ENCODE measurements at places on chromosomes 4 and X.

- no peak overlapping the region for H3K4me3 ChIP-seq
- no peaks in the 10 kb centered on the region for H3K36me3 ChIP-seq
- no peaks in the 10 kb centered on the region for H3K27me3 ChIP-seq
- H3K27ac ChIP-seq, result no peak overlapping the region
- no peaks in the 10 kb centered on the region for H3K4me1 ChIP-seq
These were observed 87.3 kb upstream of the ZNF81 start for GRCh38 chrX:47749185-47749967.

DNA sequence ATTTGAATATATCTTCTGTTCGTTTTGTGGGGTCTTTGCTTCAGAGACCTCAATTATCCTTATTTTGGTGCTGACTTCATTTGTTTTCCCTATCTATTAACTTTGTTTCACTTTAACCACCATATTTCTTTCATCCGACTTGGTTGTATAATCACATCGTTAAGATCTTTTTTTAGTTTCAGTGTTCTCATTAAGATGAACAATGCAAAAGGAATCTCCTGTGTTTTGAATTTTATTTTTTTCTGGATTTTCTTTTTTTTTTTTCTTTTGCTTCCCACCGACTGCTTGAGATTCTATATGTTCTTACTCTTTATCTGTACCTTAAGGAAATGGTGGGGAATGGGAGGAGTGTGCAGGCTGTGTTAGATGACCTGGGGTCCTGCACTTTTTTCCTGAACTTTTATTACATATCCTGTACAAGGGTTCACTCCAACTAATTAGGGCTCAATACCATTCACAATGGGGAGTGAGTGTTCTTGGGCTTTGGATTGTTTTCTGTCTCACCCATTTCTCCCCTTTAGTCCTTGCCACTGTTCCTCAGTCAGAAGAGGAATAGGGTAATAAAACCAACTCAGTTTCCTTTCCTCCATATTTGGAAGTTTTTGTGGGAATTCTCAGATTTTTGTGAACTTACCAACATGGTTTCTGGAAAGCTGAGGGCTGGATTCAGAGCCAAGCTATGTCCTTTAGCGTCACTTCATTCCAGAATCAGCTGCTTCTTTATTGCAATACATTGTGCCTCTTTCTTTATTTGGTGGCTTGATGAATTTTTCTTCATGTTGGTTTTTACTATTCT, 43.2 kb upstream of the BMPR1B start:
- H3K27me3 ChIP-seq, result no peaks in the 10 kb centered on the region
- H3K27ac ChIP-seq, result no peak overlapping the region
- H3K36me3 ChIP-seq, result no peaks in the 10 kb centered on the region
- no peaks in the 10 kb centered on the region for H3K4me1 ChIP-seq
- H3K4me3 ChIP-seq, result no peak overlapping the region

DNA sequence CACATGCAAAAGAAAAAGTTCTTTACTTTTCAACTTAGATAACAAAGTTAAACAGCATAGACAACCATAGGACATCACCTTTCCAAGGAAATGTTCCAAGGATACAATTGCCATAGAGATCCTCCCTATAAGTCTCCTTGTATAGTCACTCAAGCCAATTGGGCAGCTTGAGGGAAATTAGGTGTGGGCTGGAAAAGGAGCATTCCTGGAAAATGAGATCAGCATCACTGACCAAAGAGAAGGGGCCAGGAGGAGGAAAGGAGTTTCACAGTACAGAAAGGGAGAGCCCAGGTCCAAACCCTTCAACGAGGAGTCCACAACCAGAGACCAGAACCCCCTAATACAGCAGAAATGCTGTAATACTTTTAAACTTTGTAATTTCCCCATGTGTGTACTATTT, 91.5 kb upstream of the PPARGC1A start:
- no peak for DNase-seq
- H3K36me3 ChIP-seq, result no peaks in the 10 kb centered on the region
- no peaks in the 10 kb centered on the region for H3K4me1 ChIP-seq
- H3K4me3 ChIP-seq, result no peak overlapping the region

DNA sequence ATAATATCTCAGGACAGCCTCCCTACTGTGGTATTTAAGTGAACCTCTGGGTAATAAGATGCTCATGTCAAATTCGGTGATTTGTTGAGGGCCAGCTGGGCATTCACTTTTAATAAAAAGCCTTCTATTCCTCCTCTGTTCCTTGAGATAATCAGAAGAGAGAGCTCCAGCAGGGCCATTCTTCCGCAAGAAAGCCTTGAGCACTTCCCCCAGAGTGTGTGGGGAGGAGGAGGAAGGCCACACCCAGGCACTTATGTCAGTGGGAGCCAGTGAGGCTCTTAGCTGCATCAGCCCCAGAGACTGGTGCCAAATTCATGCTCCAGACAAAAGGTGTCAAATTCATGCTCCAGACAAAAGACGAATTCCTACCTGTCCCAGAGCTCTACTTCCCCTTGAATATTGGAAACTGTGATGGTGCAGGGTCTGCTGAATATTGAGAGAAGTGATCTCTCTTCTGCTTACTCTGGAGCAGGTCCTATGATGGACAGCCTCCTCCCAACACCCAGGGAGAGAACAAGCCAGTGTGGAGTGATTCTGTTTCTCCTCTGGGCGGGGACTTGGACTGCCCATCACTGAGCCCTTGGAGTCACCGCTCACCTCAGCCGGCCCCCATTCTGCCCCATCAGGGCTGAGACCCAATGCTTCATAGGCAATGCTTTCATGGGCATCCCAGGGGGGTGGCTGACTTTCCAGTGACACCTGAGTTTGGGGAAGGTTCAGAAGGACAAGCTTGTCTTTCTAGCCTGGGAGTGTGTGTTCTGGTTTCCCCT, 68.1 kb downstream of the FHDC1 start:
- H3K27ac ChIP-seq, result no peak overlapping the region
- no peaks in the 10 kb centered on the region for H3K27me3 ChIP-seq
- H3K4me3 ChIP-seq, result no peak overlapping the region
- DNase-seq, result no peak

Data from GM12878 (cell line).